DMS79 treated with DMSO at 0.1 percent for 48 hours (cell line): ENCODE measurements at places on chromosomes 6 and 20.

GRCh38 chr6:146770275-146770964 lies 171.6 kb downstream of the ADGB start:
- no peak for DNase-seq

DNA sequence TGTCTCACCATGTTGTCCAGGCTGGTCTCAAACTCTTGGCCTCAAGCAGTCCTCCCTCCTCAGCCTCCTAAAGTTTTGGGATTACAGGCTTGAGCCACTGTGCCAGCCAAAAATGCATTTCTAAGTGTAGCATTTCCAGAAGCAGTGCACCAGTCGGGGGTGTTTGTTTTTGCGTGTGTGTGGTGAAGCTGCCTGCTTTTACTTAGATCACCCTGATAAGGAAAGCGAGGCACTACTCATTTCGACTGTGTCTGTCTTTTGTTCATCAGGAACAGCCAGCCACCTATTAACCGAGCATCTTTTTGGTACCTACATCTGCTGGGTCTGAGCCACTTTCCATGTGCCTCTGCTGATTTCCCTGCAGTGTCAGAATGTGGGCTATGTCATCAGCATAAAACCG lies 18.7 kb downstream of the SIRT5 start:
- DNase-seq = no peak

GRCh38 chr20:54292185-54292584 lies 84.3 kb downstream of the PFDN4 start:
- DNase-seq = no peak

GRCh38 chr6:43295456-43295855 lies 2.6 kb upstream of the SLC22A7 start:
- no peak for DNase-seq

- DNase-seq = peak; percentile 39
Measured at GRCh38 chr20:44217342-44218092, 6.9 kb upstream of the OSER1 start.

DNA sequence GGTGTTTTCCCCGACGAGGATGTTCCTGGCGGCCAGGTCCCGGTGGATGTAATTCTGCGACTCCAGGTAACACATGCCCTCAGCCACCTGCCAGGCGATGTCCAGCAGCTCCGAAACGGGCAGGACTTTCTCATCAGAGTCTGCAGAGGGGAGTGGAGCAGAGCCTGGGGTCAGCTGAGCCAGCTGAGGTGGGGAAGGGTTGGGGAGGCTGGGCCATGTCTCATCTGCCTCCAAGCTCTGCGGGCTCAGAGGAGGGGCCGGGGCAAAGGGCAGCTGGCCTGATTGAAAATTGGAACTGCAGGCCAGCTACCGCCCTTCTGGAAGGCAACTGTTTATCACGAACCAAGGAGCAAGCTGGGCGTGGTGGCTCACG lies 6.4 kb downstream of the PTK6 start:
- no peak for DNase-seq

- DNase-seq = no peak
Measured at GRCh38 chr6:129659590-129660345, 50.2 kb downstream of the ARHGAP18 start.

DNA sequence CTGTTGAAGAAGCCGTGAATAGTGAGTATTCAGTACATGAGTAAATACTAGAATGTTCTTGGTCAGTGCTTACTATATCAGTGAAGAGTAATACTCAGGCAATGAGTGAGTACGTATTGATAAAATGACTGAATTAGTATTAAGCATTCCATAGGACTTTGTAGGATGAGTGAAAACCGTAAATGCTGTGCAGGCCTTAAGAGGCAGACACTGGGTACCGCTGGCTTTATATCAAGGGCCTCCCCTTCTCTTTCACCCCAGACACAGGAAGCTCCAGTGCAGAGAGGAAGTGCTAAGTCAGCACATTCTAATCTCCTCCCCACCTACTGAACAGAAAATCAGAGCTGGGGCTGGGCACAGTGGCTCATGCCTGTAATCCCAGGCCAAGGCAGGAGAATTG lies 24.2 kb downstream of the POFUT1 start:
- DNase-seq = no peak

DNA sequence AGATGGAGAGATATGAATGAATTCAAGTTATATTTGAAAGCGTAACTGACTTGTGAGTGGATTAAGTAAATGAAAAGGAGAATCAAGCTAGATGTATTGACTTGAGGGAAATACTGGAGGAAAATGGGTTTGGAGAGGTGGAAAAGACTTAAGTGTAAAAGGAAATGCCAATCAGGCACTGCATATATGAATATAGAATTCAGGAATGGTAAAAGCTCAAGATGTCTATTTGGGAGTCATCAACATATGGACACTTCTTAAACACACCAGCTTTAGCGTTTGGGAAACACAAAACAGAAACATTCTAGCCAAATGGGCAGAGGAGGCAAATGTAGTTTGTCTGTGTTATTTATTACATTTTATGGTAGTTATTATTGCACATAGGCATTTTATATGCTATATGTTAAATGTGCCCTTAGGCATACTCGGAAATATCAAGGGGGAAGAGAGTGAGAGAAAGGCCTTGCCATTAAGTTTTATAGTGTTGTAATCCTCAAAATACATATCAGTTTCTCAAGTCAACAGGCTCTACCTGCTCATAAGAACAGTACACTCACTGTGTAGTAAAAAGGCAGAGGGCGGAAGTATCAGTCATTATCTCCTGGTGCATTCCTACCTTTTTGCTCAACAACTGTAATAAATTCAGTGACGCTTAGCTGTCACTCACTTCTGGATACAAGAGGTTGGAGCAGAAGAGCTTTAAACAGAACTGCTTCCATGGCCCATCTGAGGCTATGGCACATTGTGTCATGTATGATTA lies 33.7 kb upstream of the ME1 start:
- DNase-seq = no peak

DNA sequence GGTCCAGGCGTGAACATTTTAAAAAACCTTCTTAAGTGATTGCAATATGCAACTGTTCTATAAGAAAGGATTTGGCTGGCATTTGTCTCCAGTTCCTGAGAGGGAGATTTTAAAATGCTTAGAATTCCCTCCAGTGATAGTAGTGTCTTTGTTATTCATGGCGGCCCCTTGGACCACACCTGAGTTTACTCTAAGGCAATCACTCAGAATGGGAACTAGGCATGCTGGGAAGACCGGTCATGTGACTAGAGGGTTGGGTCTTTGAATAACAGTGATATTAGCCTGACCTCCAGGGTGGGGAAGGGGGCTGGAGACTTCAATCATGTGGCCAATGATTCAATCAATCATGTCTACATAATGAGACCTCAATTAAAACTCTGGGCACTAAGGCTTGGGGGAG lies 50.7 kb upstream of the UTRN start:
- DNase-seq = no peak

- no peak for DNase-seq
Measured at GRCh38 chr20:13031751-13032150, 23.0 kb downstream of the SPTLC3 start.

GRCh38 chr6:136604928-136605510 lies 54.8 kb upstream of the MAP7 start:
- no peak for DNase-seq

GRCh38 chr6:166950443-166950821 lies 5.9 kb downstream of the RNASET2 start:
- no peak for DNase-seq

- DNase-seq = no peak
Measured at GRCh38 chr20:44137266-44137801, 49.7 kb downstream of the JPH2 start.

DNA sequence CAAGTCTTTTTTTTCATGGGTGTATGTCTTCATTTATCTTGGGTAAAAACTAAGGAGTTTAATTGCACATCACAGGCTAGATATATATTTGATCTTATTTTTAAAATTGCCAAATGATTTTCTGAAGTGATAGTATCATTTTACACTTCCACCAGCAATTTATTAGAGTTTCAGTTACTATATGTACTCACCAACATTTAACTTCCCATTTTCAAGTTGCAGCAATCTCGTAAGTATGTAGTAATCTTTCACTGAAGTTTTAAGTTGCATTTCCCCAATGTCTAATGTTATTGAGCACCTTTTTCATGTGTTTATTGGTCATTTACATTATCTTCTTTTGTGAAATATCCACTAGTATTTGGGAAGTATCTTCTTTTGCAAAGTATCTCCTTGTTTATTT lies 277.4 kb upstream of the CNR1 start:
- DNase-seq = no peak

DNA sequence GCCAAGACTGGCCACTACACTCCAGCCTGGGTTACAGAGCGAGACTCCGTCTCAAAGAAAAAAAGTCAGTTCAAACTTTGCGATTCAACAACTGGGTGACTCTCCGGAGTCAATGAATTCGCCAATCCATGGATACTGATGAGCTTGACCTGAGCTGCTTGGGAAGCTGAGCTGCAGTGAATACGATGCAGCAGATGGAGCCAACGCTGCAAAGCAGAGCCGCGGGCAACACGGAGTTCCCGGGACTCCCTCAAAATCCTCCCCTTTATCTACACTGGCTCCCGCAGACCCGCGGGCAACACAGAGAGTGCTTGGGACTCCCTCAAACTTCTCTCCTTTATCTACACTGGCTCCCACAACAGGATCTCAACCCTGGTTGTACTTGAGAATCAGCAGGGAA lies 62.6 kb upstream of the SALL4 start:
- no peak for DNase-seq

DNA sequence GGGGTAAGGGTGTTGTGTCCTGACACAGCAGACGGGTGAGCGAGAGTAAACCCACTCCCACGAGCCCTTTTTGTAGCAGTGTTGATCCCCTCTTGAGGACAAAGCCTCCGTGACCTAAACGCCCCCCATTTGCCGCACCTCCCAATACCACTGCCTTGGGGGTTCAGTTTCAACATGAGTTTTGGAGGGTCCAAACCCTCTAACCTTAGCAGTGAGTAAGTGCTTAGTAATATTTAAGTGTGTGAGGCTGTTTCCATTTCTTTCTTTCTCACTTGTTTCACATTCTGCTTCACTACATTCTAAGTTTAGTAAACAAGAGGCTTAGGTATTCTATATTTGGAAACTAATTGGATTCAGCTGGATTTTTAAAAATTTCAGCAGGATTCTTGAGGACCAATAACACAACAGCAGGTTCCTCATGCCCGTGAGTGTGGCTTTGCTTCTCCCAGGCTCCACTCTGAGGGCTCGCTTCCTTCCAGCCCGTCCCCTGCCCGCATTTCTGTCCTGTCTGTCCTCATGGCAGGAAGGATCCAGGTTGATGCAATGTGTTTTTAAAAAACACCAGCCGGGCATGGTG lies 41.2 kb downstream of the SNX9 start:
- DNase-seq = no peak

DNA sequence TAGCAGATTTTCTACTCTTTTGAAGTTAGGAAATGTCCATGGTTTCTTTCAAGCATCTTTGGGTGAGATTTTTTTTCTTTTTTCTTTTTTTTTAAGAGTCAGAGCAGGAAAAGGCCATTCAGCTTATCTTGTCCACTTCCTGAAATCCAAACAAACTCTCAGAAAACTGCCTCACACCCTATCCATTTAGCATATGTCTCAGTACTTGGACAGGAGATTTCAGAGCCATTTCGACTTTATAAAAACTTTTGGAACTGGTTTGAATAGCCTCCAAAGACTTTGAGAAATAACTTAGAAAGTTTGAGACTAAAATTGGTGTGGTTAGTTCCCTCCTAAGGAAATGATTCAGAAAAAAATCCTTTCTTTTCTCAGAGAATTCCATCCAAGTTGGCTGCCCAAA lies 125.1 kb downstream of the MYLK4 start:
- DNase-seq = no peak

GRCh38 chr20:60751826-60752225 lies 500.2 kb upstream of the CDH4 start:
- DNase-seq = no peak

DNA sequence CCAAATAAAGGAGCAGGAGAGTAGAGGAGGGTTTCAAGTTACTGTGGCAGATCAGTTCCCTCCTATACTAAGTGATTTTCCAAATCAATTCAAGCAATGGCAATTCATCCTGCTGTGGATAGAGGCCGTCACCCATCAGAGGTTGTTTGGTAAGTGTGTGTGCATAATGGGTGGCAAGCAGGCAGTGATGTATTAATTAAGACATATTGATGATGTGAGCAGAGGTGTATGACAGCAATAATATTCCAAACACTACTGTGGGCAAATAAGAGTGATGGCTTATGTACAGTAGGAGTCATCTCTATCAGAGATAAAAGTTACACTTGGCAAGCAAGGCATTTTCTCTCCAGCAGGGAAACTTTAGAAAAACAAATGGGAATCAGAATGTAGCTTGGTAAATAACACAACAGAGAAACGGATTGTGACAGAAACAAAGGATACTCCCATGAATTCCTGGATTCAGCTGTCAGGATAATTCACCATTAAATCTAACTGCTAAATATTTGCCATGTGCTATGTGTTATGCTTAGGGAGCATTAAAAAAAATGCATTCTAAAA lies 196.3 kb downstream of the KHDC1L start:
- no peak for DNase-seq

DNA sequence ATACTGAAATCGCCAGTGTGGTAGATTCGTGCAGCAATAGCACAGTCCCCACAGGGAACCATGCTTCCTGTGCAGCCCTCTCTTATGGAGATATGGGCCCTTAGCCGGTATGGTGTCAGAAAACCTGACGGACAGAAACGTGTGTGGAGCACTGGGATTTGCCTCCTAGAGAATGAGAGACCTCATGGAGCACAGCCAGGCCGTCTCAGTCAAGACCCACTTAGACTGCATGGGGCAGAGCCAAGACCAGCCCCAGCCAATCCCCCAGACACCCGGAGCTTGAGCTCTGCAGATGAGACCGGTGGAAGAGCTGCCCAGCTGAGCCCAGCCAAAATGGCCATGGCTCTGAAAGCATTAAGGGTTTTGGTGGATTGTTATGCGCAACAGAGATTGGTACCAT lies 163.7 kb downstream of the DLL1 start:
- no peak for DNase-seq

- DNase-seq = no peak
Measured at GRCh38 chr20:38210741-38211140, 45.7 kb upstream of the TGM2 start.

GRCh38 chr20:51321343-51322163 lies 221.0 kb downstream of the NFATC2 start:
- DNase-seq = no peak

- DNase-seq = no peak
Measured at GRCh38 chr6:42163981-42164380, 9.2 kb upstream of the GUCA1A start.

- DNase-seq = no peak
Measured at GRCh38 chr6:106870069-106870468, 104.5 kb downstream of the CD24 start.
